ENCODE measurements at places on chromosomes 7 and 10. TPM values are rescaled to one million over a fixed set of nuclear protein-coding genes. Genes with fewer than 3 reads are reported as not detected.

Gene NEUROG3
- total RNA-seq: not detected

Gene PHYHIPL
- 2.1 TPM for total RNA-seq

- no peak overlapping the region for H3K27ac ChIP-seq
- H3K27me3 ChIP-seq: no peaks in the 10 kb centered on the region
- no peak overlapping the region for H3K4me3 ChIP-seq
- H3K36me3 ChIP-seq: peaks cover 13% of the 10 kb centered on the region
- no peaks in the 10 kb centered on the region for H3K4me1 ChIP-seq
Measured at GRCh38 chr10:95392681-95393164, 101.9 kb upstream of the PDLIM1 start.

Gene OPN1SW
- total RNA-seq: not detected

DNA sequence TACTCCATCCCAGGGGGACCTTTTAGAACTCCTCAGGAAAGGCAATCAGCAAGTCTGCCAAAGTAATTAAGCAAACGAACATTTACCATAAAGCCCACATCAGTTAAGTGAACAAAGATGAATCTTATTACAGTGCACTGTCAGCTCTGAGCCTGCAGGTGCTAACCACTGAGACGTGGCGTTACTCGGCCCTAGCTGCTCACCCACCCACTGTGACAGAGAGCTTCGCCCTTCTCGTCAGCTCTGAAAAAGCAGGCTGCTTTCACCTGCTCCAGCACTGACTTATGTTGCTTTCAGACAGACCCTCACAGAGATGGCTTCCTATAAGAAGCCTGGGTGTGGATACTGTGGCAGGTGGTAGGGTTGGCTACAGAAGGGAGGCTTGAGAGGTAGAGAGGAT lies 57.7 kb upstream of the KCNIP2 start:
- H3K4me3 ChIP-seq: no peak overlapping the region
- H3K36me3 ChIP-seq: no peaks in the 10 kb centered on the region
- H3K27me3 ChIP-seq: no peaks in the 10 kb centered on the region
- peaks cover 24% of the 10 kb centered on the region for H3K4me1 ChIP-seq
- H3K27ac ChIP-seq: no peak overlapping the region

Data from GM23338 (cell line).